Mesenchymal stem cell (in vitro differentiated cells and primary cell): ENCODE measurements at places on chromosomes 3 and 15.

- DNase-seq = no peak
- H3K4me3 ChIP-seq = no peak overlapping the region
- H3K27ac ChIP-seq = peak overlapping the region; percentile 81
- H3K36me3 ChIP-seq = no peaks in the 10 kb centered on the region
Measured at GRCh38 chr15:57500979-57501576, 90.6 kb upstream of the MYZAP start.

- peak; percentile 77 for DNase-seq
- H3K27me3 ChIP-seq = no peaks in the 10 kb centered on the region
- H3K27ac ChIP-seq = peak overlapping the region; percentile 51
- H3K36me3 ChIP-seq = peaks cover 6% of the 10 kb centered on the region
- peaks cover 4% of the 10 kb centered on the region for H3K4me1 ChIP-seq
Measured at GRCh38 chr3:158808697-158809096, 6.8 kb downstream of the MFSD1 start.

DNA sequence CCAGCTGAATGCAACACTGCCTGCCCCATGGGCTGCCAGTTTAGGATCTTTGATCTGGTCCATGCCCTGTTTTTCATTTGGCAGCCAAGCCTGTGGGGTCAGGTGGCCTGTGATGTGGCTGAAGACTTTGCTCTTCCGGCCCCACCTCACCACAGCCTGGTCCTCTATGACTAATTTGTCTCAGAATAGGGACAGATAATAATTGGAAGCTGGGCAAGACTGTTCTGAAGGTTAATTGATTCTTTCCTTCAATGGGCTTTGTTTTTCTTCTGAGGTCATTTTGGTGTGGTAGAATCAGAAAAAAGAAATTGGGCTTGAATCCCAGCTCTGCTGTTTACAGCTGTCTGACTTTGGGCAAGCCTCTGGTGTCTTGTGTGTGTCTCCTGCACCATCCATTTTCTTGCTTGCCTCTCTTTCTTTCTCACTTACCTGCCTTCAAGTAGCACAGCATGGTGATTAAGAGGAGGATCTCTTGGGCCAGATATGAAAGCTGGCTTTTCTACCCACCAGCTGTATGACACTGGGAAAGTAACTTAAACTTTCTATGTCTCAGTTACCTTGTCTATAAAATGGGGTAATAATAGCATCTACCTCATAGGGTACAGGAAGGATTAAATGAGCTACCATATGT lies 24.2 kb downstream of the ABHD2 start:
- H3K4me1 ChIP-seq = peaks cover 7% of the 10 kb centered on the region
- DNase-seq = no peak
- peaks cover 4% of the 10 kb centered on the region for H3K36me3 ChIP-seq
- H3K4me3 ChIP-seq = no peak overlapping the region
- no peaks in the 10 kb centered on the region for H3K27me3 ChIP-seq

DNA sequence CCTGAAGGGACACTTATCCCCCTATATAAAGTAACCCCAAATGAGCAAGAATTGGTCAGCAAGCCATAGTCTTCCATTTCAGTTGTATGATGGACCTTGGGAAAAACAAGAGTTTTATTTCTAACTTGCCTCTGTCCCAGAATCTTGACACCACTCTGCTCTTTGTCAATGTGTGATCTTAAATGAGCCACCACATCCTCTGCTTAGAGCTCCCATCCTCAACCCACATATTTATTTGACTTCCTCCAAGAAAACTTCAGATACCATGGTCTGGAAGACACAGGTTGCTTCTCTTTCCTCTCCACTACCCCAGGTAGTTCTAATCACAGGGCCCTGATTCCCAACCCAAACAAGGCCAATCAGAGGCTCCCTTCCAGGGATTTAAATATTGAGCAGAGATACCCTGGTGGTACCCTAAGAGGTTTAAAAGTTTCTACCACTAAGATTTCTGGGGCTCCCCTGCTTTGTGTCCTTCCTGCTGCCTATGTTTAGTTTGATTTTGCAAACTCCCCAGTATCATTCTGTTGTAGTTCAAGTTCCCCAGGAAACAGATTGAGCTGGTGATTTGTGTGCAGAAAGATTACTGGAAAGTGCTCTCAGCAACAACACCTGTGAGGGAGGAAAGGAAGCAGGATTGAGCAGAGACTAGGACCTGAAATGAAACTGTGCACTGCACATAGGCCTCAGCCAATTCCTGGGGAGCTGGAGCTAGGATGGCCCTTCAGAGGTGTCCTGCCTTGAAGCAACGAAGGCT lies 64.3 kb downstream of the MTHFS start:
- no peak for DNase-seq
- no peaks in the 10 kb centered on the region for H3K4me1 ChIP-seq
- H3K4me3 ChIP-seq = no peak overlapping the region
- H3K36me3 ChIP-seq = peaks cover 16% of the 10 kb centered on the region
- H3K27ac ChIP-seq = no peak overlapping the region

DNA sequence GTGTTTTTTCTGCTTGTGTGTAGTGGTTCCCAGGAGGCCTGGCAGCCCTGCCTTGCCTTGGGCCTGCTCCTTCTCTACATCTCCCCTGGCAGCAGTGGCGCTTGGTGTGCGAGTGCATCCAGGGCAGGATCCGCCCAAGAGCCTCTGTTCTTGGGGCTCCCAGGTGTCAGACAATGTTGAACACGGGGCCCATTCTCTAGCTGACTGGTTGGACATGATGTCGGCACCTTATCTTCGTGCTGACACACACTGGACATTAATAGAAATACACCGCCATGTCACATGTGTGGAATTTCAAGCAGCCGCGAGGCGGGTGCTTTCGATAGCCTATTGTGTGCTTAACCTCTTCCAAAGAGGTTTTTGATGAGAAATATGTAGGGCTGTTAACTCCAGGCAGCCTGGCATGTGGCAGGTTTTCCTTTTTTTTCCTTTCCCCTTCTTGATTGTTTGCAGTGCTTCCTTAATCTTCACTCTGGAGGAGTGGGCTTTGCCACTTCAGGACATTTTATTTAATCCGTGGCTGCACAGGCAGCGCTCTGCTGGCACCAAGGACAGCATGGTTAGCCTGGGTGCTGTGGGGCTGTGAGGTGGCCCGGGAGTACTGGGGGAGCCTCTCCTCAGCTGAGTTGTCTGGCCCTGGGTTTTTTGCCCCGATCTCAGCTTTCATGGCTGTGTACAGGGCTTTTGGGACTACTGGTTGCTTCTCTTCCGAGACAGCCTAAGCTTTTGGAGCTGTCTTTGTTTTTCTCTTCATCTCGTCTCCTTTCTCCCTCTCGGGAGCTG lies 42.5 kb downstream of the CHCHD6 start:
- peaks cover 5% of the 10 kb centered on the region for H3K36me3 ChIP-seq
- H3K4me1 ChIP-seq = peaks cover 14% of the 10 kb centered on the region
- peak; percentile 48 for DNase-seq
- H3K27ac ChIP-seq = no peak overlapping the region

DNA sequence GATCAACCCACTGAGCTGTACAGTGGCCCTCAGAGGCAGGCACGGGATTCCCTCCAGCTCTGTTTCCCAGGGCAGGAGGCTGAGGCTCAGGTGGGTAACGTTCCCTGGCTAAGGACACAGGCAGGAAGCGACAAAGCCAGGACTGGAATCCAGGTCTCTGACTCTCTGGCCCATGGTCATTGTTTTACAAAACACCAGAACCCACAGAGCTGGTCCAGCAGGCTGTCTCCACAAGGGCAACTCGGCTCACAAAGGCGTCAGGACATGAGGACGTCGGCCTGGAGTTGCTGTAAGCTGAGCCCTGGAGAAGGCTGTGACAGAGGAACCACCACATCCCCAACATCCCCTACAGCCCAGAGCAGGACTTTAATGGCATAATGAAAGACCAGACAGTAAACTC lies 30.7 kb downstream of the NUP210 start:
- peaks cover 2% of the 10 kb centered on the region for H3K4me1 ChIP-seq
- peaks cover 25% of the 10 kb centered on the region for H3K27me3 ChIP-seq
- no peak overlapping the region for H3K4me3 ChIP-seq
- no peaks in the 10 kb centered on the region for H3K36me3 ChIP-seq

DNA sequence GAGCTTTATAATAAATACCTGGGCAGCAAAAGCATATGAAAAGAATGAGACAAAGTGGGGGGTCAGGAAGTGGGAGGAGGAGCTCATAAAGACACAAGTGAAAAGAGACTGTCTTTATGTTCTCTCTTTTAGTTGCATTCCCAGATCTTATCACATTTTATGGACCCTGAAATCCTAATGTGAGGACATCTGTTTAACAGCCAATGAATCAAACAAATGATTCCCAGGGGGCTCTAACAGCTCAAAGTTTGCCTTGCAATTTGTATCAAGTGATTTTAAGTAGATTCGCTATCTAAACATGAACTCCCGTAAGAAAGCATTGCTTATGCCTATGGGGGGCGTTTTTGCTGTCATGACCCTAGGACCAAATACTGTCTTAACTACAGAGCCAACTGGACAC lies 332.3 kb upstream of the CNTN4 start:
- H3K27ac ChIP-seq = no peak overlapping the region
- no peaks in the 10 kb centered on the region for H3K27me3 ChIP-seq
- DNase-seq = no peak
- no peak overlapping the region for H3K4me3 ChIP-seq
- no peaks in the 10 kb centered on the region for H3K36me3 ChIP-seq

- no peak overlapping the region for H3K27ac ChIP-seq
- H3K4me3 ChIP-seq = peak overlapping the region; percentile 81
- H3K27me3 ChIP-seq = no peaks in the 10 kb centered on the region
- H3K36me3 ChIP-seq = peaks cover 9% of the 10 kb centered on the region
- DNase-seq = peak; percentile 74
Measured at GRCh38 chr3:126474498-126475412, 936 bp downstream of the ZXDC start.

GRCh38 chr15:32694222-32694983 lies 23.4 kb upstream of the GREM1 start:
- no peaks in the 10 kb centered on the region for H3K36me3 ChIP-seq
- no peak overlapping the region for H3K4me3 ChIP-seq
- DNase-seq = no peak
- H3K27ac ChIP-seq = no peak overlapping the region

DNA sequence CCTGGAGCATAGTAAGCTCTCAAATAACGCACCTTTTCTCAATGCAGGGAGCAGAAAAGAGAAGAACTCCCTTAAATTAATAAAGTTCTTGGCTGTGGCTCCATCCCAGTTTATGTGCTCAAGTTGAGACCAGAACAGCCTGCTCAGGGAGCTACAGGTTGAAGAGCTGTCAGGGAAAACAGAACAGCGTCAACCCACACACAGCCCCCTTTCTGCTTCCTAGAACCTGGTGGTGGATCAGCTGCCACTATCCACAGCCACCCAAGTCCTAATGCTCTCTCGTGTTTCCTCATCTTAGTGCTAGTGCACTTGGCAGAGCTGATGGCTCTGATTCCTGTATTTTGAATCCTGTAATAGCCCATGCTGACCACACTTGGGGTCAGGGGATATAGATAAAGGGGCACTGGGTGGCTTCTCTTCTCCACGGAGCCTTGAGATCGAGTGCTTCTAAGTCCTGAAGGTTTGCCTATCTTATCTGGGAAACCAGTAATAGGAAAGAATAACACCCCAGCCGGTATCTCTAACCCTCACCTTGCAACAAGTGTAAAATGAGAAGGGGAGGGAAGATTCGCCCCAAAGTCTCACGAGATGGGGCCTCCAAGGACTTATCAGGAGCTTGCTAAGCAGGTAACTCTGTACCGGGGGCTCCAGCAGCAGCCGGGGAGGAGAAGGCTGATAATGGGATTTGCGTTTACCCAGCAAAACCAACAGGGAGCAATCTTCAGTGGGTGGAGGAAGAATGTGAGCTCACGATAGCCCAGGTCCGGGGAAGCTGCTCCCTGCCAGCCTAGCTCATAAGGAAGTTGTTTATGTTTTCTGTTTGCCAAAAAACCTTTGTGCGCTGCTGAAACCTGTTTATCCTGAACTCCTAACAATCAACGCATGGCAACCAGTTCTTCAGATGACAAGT lies 136.2 kb upstream of the ICE2 start:
- no peak overlapping the region for H3K4me3 ChIP-seq
- H3K27me3 ChIP-seq = no peaks in the 10 kb centered on the region
- no peaks in the 10 kb centered on the region for H3K4me1 ChIP-seq
- no peak for DNase-seq
- H3K27ac ChIP-seq = no peak overlapping the region

DNA sequence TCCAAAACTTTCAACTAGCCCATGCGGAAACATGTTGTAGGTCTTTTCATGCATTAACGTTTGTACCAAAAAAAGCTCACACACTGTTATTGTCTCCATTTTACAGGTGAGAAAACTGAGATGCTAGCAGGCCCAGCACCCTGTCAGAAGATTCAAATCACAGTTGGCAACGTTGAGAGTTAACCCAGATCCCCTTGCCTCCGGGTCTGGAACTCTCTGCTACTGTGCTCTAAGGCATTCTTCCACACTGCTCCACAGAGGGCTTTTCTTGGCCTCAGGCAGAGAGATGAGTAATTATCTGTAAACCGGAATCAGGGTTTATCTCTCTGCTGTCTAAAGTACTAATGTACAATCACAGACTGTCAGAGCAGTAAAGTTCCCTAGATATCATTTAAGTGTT lies 186.0 kb upstream of the LPP start:
- H3K4me1 ChIP-seq = no peaks in the 10 kb centered on the region
- H3K4me3 ChIP-seq = no peak overlapping the region
- H3K27me3 ChIP-seq = no peaks in the 10 kb centered on the region
- no peaks in the 10 kb centered on the region for H3K36me3 ChIP-seq
- H3K27ac ChIP-seq = no peak overlapping the region
- peak; percentile 71 for DNase-seq

DNA sequence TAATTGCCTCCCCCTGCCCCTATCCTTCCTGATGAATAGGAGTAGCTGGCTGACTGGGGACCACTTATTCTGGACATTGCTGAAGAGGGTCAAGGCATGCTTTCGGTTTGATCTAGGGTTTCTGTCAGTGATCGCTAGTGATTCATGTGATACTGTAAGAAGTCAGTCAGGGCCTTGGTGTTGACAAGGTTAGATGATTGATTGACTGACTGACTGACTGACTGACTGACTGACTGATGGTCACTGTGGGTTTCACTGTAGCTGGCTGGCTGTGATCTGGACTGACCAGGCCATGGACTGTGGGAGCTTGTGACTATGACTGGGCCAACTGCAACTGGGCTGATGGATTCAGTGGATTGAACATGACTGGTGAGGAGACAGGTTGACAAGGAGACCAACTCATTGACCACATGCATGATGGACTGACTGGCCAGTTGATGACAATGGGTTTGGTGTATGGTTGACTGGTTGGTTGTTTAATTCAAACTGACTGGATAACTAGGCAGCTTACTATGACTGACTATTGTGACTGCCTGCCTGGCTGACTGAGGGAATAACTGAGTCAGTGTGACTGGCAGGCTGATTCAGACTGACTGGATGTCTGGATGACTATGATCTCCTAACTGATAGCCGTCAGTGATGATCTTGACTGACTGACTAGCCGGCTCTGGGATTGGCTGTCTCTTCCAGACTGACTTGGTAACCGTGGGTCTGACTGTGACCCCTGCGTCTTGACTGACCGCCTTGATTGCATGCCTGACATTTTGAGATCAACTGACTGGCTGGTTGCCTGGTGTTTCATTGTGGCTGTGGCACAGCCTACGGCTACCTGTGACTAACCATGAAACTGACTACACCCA lies 509.9 kb downstream of the SHQ1 start:
- H3K4me3 ChIP-seq = no peak overlapping the region
- H3K27ac ChIP-seq = peak overlapping the region; percentile 27
- peaks cover 24% of the 10 kb centered on the region for H3K4me1 ChIP-seq
- H3K27me3 ChIP-seq = peaks cover 3% of the 10 kb centered on the region
- no peaks in the 10 kb centered on the region for H3K36me3 ChIP-seq
- DNase-seq = peak; percentile 50
